RKO (cell line): ENCODE measurements at places on chromosomes 1 and 21.

DNA sequence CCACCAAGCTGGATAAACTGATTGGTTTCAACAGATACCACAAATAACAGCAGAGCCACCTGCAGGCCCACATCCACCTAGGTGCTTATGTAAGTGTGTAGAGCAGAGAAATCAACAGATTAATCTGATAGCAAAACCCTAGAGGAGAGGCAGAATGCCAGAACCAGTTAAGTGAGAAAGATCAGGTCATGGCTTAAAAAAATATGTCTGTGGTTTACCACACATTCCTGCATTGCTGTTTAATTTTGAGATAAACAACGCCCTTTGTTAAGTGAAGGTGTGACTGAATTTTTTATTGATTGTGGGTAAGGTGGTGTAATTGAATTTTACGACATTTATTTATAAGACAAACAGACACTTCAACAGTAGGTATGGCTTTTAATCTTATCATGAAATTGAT, 21.2 kb downstream of the CRNN start:
- DNase-seq, result no peak

- DNase-seq, result no peak
Observed at GRCh38 chr1:230857822-230858221, 10.5 kb downstream of the C1orf198 start.

DNA sequence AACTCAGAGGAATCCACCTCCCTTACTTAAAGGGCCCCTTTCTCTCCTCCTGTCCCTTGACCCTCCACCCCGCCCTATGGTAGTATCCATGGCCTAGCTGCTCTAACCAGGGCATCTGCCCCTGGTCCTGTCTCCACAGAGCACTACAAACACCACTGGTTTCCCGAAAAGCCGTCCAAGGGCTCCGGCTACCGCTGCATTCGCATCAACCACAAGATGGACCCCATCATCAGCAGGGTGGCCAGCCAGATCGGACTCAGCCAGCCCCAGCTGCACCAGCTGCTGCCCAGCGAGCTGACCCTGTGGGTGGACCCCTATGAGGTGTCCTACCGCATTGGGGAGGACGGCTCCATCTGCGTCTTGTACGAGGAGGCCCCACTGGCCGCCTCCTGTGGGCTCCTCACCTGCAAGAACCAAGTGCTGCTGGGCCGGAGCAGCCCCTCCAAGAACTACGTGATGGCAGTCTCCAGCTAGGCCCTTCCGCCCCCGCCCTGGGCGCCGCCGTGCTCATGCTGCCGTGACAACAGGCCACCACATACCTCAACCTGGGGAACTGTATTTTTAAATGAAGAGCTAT, 1.7 kb downstream of the BTG2 start:
- DNase-seq, result no peak

DNA sequence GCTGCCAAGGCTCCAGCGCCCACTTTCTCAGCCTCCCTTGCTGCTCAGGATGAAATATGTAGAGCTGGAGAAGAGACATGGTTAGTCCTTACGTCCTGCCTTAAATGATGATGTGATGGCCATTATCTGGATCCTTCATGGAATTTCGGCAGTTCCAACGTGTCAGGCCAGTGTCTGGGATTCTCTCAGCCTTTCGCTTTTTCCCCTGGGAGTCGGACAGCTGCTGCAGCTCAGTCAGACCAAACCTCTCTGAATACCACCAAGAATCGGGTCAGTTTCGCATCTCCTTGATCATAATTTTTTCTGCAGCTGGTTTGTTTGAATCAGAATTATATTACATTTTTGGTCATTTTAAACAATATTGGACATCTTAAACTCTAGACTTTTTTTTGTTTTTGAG, 22.3 kb upstream of the KLHDC8A start:
- DNase-seq, result no peak

- peak; percentile 35 for DNase-seq
Observed at GRCh38 chr1:158283965-158284364, 5.8 kb upstream of the CD1C start.

DNA sequence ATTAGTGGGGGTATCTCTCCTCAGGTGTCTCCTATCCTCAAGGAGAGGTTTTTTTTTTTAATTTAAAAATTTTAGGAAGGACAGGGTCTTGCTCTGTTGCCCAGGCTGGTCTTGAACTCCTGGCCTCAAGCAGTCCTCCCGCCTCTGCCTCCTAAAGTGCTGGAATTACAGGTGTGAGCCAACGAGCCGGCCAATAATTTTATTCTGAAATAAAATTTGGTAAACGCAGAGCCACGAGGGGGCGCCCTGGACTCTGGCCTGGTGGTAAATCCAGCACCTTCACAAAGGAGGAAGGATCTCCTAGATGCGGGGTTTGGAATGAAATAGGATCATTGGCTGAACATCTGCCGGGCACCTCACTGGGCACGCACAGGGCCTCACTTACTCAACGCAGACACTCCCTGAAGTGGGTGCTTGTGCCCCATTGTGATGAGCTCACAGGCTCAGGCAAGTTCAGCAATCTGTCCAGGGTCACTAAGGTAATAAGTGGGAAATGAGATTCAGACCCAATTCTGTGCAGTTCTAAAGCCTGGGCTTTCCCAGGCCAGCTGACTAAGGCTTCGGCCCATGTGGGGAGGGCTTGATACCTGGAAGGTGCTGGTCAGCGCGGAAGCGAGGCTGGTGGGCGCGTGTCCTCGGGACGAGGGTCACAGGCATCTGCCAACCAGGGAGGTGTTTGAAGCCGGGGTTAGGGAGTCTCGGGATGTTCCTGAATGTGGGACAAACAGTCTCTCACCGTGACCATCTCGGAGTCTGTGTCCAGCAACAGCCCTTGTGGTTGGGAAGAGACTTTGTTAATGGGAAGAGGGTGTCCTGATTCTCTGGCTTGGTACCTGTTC, 32.7 kb upstream of the ETV3 start:
- peak; percentile 45 for DNase-seq

DNA sequence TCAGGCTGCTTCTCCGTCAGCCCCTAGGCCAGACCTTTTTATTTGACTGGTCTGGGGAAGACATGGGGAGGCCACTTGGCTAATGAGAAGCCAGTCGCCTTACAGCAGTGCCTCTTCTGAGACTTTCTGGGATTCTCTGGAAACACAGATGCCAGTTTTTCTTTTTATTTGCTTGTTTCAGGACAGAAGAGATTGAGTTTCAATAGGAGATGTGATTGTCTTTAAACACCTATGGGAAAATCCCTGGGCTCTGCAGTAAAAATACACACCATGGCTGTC, 15.4 kb upstream of the BTG2 start:
- no peak for DNase-seq

DNA sequence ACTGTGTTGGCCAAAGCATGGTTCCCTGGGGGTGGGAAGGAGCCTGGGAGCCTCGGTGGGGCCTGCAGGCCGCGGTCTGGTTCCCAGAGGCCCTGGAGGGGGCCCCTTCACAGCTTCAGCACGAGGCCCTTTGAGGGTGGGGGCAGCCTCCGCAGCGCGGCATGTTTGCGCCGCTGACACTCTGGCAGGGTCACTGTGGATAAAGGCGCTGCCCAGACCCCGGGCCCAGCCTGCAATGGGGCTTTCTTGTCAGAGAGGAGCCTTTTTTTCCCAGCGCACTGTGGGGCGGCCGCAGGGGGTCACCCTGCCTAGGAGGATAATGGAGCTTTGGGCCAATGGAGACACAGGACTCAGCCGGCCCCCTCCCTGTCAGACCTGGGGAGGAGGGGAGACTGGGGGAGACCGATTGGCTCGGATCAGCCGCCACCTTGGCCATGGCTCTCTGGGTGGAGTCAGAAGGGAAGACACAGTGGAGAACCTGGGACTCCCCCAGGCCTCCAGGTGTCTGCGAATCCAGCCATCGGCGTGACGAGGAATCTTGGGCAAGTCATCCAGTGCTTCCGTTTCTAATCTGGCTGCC, 26.0 kb downstream of the EPHB2 start:
- no peak for DNase-seq
